ENCODE measurements at places on chromosomes 7 and 10. TPM values are rescaled to one million over a fixed set of nuclear protein-coding genes. Genes with fewer than 3 reads are reported as not detected.

DNA sequence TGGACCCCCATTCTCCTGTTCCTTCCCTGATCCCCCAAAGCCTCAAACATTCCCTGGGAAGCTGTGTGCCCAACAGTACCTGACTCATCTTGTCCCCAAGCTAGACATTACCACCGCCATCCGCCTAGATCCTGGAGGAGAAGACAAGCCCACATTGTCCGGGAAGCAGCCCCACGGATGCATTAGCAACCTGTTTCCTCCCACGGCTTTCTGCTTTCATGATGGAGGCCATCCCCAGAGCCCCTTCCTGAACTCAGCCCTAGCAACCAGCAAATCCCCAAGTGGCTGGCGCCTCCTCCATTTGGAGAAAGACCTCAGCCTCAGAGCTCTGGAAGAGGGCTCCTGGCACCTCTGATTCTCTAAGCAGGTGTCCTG, 2.3 kb upstream of the SLC29A3 start:
- no peaks in the 10 kb centered on the region for H3K36me3 ChIP-seq
- DNase-seq: no peak
- peaks cover 4% of the 10 kb centered on the region for H3K27me3 ChIP-seq
- H3K4me1 ChIP-seq: peaks cover 3% of the 10 kb centered on the region

Gene ADAM22
- 1.4 TPM for total RNA-seq

DNA sequence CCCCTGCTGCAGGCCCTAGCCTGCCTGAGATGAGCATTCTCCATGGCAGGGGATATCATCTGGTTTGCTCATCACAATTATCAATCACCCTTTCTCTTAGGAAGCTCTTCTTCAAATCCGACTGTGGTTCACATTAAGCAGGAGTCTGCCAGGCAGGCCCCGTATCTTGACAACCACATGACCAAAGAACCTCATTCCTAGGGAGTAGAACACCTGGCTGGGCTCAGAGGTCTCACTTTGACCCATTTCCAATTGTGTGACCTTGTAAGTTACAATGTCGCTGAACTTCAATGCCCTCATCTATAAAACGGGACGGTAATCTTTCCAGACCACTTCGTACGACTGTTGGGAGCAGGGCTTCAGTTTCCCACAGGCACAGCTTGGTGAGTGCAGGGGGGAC, 156.4 kb upstream of the PCBD1 start:
- no peak overlapping the region for H3K27ac ChIP-seq
- no peak overlapping the region for H3K4me3 ChIP-seq
- DNase-seq: no peak
- H3K36me3 ChIP-seq: no peaks in the 10 kb centered on the region

Gene CHST15
- 29.2 TPM for total RNA-seq

DNA sequence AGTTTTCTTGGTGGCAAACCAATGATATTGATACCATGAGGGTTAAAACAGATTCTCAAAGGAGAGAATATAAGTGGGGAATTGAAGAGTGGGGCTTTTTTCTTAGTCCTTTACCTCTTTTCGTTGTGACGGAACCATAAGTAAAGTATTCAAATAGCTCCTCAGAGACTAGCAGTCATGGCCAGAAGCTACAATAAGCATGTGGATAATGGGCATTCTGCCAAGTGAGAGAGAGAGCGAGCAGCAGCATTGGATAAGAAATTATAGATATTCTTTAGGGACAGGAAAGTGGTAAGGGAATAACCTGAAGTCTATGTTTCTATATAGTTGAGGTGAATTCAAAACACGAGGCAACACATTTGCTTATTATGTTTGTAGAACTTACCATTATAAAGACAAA, 235.1 kb downstream of the SEMA3E start:
- H3K4me3 ChIP-seq: no peak overlapping the region
- peaks cover 1% of the 10 kb centered on the region for H3K27me3 ChIP-seq
- H3K27ac ChIP-seq: no peak overlapping the region

DNA sequence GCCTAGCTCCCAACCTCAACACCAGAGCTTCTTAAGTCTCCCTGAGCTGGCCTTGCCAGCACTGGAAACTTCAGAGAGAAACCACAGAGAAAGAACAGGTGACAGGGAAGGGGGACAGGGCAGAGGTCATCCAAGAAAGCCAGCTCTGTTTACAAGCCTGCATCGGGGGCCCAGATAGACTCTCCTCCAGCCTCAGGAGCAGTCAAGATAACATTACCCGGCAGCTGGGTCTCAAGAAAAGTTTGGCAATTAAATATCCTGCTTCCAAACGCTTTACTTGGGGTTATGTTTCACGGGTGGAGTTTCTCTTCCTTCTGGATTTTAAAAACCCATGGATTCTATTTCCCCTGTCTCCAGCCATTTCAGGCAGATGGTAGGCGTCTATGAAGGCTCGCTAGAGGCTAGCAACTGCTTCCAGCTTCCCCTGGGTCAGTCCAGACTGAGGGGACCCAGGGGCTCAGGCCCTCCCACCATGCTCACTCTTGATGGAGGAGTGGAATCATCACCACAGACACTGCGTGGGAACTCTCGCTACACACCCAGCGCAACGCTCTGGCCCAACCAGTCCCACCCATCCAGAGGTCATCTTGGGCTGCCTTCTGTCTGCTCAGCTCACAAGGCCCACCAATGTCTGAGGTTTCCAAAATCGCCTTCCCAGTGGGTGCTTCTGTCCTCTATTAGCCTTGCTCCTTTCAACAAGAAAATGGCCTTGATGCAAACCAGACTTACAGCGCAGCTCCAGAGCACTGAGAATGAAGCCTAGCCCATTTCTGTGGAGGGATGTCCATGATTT, 48.8 kb downstream of the SH3PXD2A start:
- no peak for DNase-seq
- H3K27ac ChIP-seq: no peak overlapping the region
- H3K36me3 ChIP-seq: no peaks in the 10 kb centered on the region

DNA sequence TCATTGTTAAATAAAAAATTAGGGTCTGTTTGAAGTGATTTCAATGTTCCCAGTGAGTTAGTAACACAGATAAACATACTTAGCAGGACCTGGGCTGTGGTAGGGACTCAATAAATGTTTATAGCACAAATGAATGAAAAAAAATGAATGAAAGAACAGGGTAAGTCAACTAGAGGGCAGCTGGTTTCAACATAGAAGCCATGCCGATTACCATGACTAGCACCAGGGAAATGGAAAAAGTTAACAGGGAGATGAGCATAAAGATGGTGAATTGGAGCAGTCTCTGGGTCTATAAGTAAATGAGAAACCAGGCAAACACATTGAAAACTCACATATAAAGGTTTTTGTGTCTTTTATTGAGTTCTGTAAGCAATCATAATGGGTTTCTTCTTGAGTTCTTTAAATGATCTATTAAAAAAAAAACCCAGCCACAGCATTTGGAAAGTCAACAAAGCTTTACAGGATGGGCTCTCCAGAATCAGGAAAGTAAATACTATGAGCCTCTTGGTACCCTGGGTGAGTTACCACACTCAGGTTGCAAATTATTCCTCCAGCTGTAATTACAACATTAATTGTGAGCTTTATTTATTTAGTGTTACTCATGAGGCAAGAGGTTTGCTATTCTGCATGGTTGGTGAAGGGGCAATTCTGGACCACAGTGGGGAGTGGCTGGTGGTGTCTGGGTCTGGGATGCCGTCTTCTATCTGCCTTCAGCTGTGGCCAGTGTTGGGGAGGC, 46.1 kb upstream of the MTPN start:
- H3K36me3 ChIP-seq: no peaks in the 10 kb centered on the region
- no peak overlapping the region for H3K4me3 ChIP-seq
- no peak for DNase-seq
- peaks cover 1% of the 10 kb centered on the region for H3K27me3 ChIP-seq
- H3K4me1 ChIP-seq: no peaks in the 10 kb centered on the region

- H3K27ac ChIP-seq: no peak overlapping the region
- H3K4me3 ChIP-seq: no peak overlapping the region
- no peaks in the 10 kb centered on the region for H3K27me3 ChIP-seq
- H3K36me3 ChIP-seq: peaks cover 29% of the 10 kb centered on the region
- no peak for DNase-seq
- no peaks in the 10 kb centered on the region for H3K4me1 ChIP-seq
Observed at GRCh38 chr7:99359465-99360154, 14.9 kb upstream of the ARPC1B start.

DNA sequence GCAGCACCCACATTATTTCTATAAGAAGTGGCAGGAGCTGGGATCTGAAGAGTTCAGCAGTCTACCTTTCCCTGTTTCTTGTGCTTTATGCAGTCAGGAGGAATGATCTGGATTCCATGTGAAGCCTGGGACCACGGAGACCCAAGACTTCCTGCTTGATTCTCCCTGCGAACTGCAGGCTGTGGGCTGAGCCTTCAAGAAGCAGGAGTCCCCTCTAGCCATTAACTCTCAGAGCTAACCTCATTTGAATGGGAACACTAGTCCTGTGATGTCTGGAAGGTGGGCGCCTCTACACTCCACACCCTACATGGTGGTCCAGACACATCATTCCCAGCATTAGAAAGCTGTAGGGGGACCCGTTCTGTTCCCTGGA, 874 bp upstream of the RBP3 start:
- H3K27ac ChIP-seq: no peak overlapping the region
- no peaks in the 10 kb centered on the region for H3K4me1 ChIP-seq
- H3K27me3 ChIP-seq: no peaks in the 10 kb centered on the region
- DNase-seq: no peak
- H3K36me3 ChIP-seq: no peaks in the 10 kb centered on the region

GRCh38 chr10:93473161-93473560, 9.0 kb downstream of the MYOF start:
- no peak overlapping the region for H3K27ac ChIP-seq
- no peak overlapping the region for H3K4me3 ChIP-seq
- H3K36me3 ChIP-seq: peaks cover 2% of the 10 kb centered on the region
- peaks cover 82% of the 10 kb centered on the region for H3K4me1 ChIP-seq

GRCh38 chr10:4541292-4541691, 284.7 kb upstream of the AKR1E2 start:
- H3K27ac ChIP-seq: peak overlapping the region; percentile 93
- no peak overlapping the region for H3K4me3 ChIP-seq
- H3K36me3 ChIP-seq: no peaks in the 10 kb centered on the region
- peak; percentile 94 for DNase-seq

DNA sequence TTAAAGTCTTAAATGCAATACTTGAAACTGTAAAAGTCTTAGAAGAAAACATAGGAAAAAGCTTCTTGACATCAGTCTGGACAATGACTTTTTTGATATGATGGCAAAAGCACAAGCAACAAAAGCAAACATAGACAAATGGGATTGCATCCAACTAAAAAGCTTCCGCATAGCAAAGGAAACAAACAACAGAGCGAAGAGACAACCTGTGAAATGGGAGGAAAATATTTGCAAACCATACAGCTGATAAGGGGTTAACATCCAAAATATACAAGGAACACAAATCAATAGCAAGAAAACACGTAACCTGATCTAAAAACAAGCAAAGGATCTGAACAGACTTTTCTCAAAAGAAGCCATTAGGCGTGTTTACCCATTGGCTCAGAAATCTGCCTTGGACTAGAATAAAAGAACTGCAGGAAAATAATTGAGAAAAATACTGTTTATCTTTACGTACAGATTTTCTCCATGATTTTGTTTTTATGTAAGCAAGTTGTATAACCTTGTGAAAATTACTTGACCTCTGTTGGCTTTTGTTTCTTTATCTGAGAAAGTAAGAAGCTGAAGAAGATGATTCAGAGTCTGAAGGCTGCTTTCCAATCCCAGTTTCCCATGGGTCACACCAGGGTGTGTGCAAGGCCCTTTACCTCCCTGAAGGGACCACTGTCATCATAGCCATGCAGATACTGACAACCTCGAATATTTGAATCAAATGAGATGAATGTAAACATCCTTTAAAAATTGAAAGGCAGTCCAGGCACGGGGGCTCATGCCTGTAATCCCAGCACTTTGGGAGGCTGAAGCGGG, 99.1 kb upstream of the LANCL2 start:
- no peaks in the 10 kb centered on the region for H3K4me1 ChIP-seq
- H3K4me3 ChIP-seq: no peak overlapping the region
- H3K36me3 ChIP-seq: no peaks in the 10 kb centered on the region
- DNase-seq: no peak

Gene UPF2
- total RNA-seq: 27.7 TPM

GRCh38 chr7:33157311-33157710, 27.9 kb downstream of the BBS9 start:
- H3K27me3 ChIP-seq: no peaks in the 10 kb centered on the region
- H3K27ac ChIP-seq: no peak overlapping the region
- no peaks in the 10 kb centered on the region for H3K36me3 ChIP-seq
- no peak overlapping the region for H3K4me3 ChIP-seq
- H3K4me1 ChIP-seq: no peaks in the 10 kb centered on the region
- no peak for DNase-seq

- H3K27ac ChIP-seq: no peak overlapping the region
- no peaks in the 10 kb centered on the region for H3K4me1 ChIP-seq
- H3K4me3 ChIP-seq: no peak overlapping the region
- peaks cover 92% of the 10 kb centered on the region for H3K27me3 ChIP-seq
- no peaks in the 10 kb centered on the region for H3K36me3 ChIP-seq
- DNase-seq: no peak
Observed at GRCh38 chr10:69572159-69573055, 815 bp downstream of the NEUROG3 start.

- DNase-seq: peak; percentile 38
- H3K36me3 ChIP-seq: no peaks in the 10 kb centered on the region
- peak overlapping the region; percentile 75 for H3K27ac ChIP-seq
- H3K27me3 ChIP-seq: no peaks in the 10 kb centered on the region
- peak overlapping the region; percentile 84 for H3K4me3 ChIP-seq
- H3K4me1 ChIP-seq: peaks cover 10% of the 10 kb centered on the region
Observed at GRCh38 chr10:97399843-97400545, 1.1 kb downstream of the RRP12 start.

Gene ATG9B
- not detected for total RNA-seq

DNA sequence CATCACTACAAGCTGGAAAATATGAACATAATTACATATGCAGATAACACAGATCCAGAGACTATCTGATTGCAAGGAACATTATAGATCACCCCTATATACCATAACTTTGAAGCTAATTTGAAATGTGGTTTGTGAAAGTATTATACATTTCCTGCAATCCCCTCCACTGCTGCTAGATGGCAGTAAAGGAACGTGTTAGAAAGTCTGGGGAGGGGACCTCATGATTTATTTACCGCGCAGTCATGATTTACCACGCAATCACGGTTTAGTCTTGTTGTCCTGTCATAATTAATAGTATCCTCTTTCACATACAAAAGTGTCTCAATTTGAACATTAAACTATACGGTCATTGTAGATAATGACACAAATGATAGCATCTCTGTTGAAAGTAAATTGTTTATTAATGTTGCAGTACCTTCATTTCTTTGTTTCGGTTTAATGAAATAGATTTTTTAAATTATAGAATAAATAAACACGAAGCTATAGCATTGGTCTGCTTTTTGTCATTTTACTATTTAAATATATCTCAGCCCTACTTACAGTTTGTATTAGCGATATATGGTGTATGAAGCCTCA, 145.3 kb upstream of the PRSS1 start:
- H3K27me3 ChIP-seq: no peaks in the 10 kb centered on the region
- H3K36me3 ChIP-seq: no peaks in the 10 kb centered on the region
- peak; percentile 71 for DNase-seq
- peak overlapping the region; percentile 45 for H3K4me3 ChIP-seq

Gene VWA2
- total RNA-seq: not detected

Gene RET
- total RNA-seq: not detected

DNA sequence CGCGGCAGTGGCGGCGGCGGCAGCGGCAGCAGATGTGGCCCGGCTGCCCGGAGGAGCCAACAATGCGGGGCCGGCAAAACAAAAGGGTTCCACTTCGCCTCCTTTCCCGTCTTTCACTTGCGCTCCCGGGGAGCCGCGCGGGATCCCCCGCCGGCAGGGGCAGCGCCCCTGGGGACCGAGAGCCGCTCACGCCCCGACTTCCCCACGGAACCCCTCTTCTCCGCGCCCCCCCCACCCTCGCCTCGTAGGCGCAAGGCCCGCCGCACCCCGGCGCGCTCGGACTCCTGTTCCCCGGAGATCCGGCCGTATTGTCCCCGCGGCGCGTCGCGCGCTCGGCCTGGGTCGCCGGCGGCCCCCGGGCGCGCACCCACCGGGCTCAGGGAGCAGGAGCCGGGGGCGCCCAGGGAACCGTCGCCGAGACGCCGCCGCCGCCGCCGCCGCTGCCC, 854 bp downstream of the CTBP2 start:
- peaks cover 34% of the 10 kb centered on the region for H3K4me1 ChIP-seq
- no peak for DNase-seq
- H3K4me3 ChIP-seq: peak overlapping the region; percentile 82
- H3K36me3 ChIP-seq: no peaks in the 10 kb centered on the region

Data from endothelial cell of umbilical vein (primary cell).